ENCODE measurements at places on chromosomes 12 and 14.

DNA sequence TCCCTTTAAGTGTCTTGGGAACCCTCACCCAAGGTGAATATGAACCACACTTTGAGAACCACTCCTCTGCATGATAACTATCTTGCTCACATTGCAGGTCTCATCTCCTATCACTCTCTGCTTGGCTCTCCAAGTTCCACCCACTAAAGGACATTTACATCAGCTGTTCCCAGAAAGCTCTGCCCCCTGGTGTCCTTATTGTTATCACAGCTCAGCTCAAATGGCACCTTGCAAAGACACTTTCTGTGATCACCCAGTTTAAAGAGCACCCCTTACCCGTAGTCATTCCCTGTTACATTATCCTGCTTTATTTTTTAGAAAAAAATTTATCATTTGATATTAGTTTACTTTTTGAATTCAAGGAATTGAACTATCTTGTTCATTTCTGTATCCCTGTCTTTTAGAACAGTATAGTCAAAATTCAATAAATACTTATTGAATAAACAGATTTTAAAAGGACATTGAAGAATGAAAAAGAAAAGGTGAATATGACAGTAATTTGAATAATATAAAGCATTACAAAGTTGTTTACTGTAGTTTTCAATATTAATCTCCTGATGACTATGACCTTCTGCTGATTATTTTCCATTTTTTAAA, 20.5 kb upstream of the GUCY2C start:
- DNase-seq = peak; percentile 46

DNA sequence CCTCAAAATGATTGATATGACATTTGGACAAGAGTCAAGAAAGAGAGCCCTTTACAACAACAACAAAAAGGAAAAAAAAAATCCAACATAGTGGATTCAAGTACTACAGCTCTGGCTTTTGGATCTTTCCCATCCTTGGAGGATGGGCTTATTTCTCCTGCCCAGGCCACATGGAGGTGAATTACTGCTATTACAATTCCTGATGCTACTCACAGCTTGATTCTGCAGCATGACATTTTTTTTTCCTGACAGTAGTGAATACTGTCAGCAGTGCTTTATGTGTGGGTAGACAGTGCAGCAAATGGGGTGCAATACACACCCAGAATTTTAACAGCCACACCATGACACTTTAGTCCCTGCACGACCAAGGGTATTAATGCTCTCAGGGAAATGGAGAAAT, 42.5 kb upstream of the HSP90B1 start:
- DNase-seq = no peak

- DNase-seq = peak; percentile 84
Measured at GRCh38 chr14:88005978-88006851, 1.3 kb downstream of the GPR65 start.

DNA sequence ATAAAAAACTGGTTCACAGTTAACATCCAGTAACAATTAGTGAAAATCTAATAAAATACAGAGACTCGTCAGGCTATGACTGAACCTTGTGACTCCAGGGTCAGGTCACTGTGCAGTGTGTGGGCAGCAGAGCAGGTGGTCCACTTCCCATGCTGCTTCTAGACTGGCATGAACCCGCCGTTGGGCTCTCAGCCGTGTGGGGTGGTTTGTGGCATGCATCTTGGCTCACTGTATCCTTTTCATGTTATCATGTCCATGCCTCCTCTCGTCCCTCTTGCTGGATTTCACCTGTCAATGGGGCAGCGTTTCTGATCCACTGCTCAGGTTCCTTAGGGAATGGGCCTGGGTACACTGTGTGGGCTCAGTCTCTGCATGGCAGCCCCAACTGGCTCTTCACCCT, 57.3 kb downstream of the EP400 start:
- DNase-seq = no peak

DNA sequence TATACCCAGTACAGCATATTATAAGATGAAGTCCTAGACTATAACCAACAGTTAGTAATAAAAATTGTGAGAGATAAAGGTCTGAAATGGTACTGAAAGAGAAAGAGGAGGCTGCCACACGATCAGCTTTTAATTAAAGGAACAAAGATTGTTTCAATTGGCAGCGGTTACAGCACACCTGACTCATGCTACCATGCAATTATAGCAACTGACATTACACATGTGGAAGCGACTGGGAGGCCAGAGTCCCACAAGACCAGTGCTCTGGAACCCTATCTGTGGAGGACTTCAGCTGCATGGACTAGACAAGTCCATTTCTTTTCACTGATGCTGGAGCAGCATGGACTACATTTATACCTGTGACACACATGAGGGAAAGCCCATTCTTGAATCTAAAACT, 55.2 kb downstream of the SEL1L start:
- DNase-seq = no peak

- no peak for DNase-seq
Measured at GRCh38 chr12:58860056-58860787, 60.1 kb downstream of the LRIG3 start.

GRCh38 chr12:49330631-49331379, 6.2 kb downstream of the C1QL4 start:
- no peak for DNase-seq

- DNase-seq = no peak
Measured at GRCh38 chr14:50778721-50779483, 52.1 kb downstream of the NIN start.

- DNase-seq = no peak
Measured at GRCh38 chr12:106291342-106291741, 11.2 kb upstream of the TCP11L2 start.

GRCh38 chr12:121489874-121490273, 90.0 kb downstream of the RNF34 start:
- DNase-seq = no peak

- no peak for DNase-seq
Measured at GRCh38 chr12:25040593-25040992, 91.7 kb upstream of the BCAT1 start.

- DNase-seq = no peak
Measured at GRCh38 chr12:96889273-96889933, 17.7 kb upstream of the NEDD1 start.

DNA sequence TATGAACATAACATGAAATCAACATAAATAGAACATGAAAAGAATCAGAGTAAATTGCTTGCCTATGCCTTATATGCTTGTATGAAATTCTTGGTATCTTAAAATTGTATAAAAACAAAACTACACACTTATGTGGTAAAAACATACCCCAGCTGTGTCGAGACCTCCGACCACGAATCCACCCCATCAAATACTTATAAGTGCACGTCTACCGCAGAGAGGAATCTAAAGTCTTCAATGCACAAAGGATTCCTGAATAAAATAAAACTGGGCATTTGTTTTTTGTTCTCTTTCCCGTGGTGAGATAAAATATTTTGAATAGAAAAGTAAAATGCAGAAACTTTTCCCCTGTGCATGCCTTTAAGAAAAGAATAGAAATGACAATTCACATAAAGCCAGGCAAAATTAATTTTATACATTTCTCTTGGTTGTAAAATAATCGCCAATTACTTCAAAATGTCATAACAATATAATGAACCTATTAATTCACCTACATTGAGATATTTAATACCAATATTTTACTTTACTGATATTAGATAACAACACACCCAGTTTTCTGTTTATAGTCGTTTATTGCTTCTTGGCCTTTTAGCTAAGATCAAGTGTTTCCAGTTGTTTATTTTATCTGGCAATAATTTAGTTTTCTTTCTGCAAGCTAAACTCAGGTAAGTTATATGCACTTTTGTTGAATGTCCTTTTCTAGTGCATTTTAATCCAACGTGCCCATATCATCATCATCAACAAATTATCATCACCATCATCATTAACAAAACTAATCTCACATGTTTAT, 1.0 kb downstream of the KLRK1 start:
- no peak for DNase-seq
